ENCODE measurements at places on chromosomes 11 and 22. TPM values are rescaled to one million over a fixed set of nuclear protein-coding genes. Genes with fewer than 3 reads are reported as not detected.

GRCh38 chr11:22879630-22880029, 19.4 kb upstream of the CCDC179 start:
- no peaks in the 10 kb centered on the region for H3K36me3 ChIP-seq
- peak overlapping the region; percentile 62 for H3K27ac ChIP-seq
- DNase-seq = no peak
- H3K27me3 ChIP-seq = no peaks in the 10 kb centered on the region

DNA sequence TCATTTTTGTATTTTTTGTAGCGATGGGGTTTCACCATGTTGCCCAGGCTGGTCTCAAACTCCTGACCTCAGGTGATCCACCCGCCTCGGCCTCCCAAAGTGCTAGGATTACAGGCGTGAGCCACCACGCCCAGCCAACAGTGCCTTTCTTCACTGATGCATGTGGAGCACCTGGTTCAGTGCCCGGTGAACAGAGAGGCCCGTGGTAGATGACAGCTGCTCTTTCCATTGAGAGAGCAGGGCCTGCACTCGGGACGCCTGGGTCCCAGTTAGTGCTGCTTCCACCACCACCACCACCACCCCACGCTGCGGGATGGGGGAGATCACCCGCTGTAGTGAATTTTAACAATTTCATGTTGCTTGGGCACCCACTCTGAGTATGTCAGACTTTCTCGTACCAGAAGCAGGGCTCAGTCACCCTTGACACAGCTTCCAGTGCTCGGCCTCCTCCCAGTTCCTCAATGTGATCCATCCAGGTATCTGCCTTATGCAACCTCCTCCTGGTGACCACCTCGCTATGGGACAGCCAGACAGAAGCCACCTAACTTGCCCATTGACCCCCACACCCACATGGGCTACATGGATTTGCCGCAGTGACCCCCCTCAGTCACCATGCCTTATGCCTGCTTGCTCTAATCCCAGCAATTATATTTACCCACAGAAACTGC, 36.6 kb downstream of the ARRB1 start:
- H3K36me3 ChIP-seq = peaks cover 3% of the 10 kb centered on the region
- no peak overlapping the region for H3K4me3 ChIP-seq
- DNase-seq = no peak
- no peaks in the 10 kb centered on the region for H3K27me3 ChIP-seq
- peaks cover 17% of the 10 kb centered on the region for H3K4me1 ChIP-seq

DNA sequence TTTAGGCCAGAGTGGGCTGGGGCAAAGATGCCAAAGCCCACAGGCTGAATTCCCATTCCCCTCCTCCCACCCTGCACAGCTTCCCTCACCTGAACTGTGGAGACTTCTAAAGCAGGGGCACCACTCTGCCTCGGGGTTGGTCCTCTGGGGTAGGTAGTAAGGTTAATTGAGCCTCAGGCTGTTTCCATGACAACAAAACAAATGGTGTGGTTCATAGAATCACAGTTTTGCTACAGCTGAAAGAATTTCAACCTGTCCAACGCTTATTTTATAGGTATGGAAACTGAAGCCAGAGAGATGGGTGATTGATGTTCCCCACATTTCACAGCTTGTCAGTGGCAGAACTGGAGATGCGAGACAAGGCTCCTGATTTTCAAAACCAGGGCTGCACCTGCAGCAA, 109.5 kb downstream of the SNX19 start:
- H3K4me3 ChIP-seq = no peak overlapping the region
- no peaks in the 10 kb centered on the region for H3K36me3 ChIP-seq
- peaks cover 1% of the 10 kb centered on the region for H3K27me3 ChIP-seq
- H3K4me1 ChIP-seq = peaks cover 26% of the 10 kb centered on the region
- DNase-seq = no peak

GRCh38 chr11:114185436-114185835, 110.8 kb upstream of the NNMT start:
- no peak overlapping the region for H3K4me3 ChIP-seq
- peaks cover 7% of the 10 kb centered on the region for H3K4me1 ChIP-seq
- H3K27ac ChIP-seq = no peak overlapping the region

The SLC22A25 gene
- not detected for total RNA-seq

The TSGA10IP gene
- total RNA-seq = not detected

GRCh38 chr11:134033696-134034491, 35.0 kb upstream of the JAM3 start:
- H3K27me3 ChIP-seq = peaks cover 34% of the 10 kb centered on the region
- peak; percentile 53 for DNase-seq
- H3K36me3 ChIP-seq = no peaks in the 10 kb centered on the region
- H3K4me1 ChIP-seq = peaks cover 51% of the 10 kb centered on the region

The TTC36 gene
- total RNA-seq = 1.1 TPM

The USP28 gene
- 44.1 TPM for total RNA-seq

DNA sequence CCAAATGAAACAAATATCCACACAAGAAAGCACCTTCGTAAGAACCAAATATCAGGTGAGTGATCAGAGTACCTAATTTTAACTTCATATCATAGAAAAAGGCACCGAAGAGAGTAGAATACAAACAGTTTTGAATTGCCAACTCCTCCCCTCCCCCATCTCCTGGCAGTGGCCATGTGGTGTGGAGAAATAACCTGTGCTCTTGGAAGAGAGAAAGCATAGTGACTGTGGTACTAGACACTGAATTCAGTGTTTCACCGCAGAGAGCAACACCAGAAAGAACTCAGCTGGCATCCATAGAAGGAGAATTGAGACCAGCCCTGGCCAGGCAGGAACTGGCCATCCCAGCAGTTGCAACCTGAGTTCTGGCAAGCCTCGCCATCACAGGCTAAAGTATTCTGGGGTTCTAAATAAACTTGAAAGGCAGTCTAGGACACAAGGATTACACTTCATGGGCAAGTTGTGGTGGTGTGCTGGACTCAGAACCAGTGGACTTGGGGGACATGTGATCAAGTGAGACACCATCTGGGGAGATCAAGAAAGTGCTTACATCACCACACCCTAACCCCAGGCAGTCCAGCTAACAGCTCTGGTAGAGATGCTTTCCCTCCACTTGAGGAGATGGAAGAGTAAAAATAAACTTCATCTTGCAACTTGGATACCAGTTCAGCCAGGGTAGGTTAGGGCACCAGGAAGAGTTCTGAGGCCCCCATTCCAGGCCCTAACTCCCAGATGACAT, 1003.2 kb downstream of the NTM start:
- no peak for DNase-seq
- H3K27me3 ChIP-seq = peaks cover 23% of the 10 kb centered on the region
- no peak overlapping the region for H3K4me3 ChIP-seq
- no peaks in the 10 kb centered on the region for H3K36me3 ChIP-seq

GRCh38 chr22:48438800-48439559, 1388.7 kb downstream of the BRD1 start:
- H3K36me3 ChIP-seq = no peaks in the 10 kb centered on the region
- H3K27me3 ChIP-seq = peaks cover 39% of the 10 kb centered on the region
- DNase-seq = no peak
- no peak overlapping the region for H3K4me3 ChIP-seq
- no peaks in the 10 kb centered on the region for H3K4me1 ChIP-seq

DNA sequence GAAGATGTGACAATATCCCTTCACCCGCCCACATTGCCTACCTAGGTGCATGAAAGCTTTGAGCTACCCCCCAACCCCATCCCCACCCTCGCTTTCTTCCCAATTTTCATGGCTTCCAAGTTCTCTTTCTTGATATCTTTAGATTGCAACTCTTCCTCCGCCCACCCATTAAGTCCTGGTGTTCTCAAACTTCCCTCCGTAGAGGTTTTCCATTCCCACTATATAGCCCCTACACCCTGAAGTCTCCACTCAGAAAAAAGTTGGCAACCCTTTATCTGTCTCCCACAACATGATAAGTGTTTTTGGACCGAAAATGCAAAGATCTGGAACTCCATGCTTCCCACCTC, 572 bp downstream of the ZNF70 start:
- H3K4me3 ChIP-seq = peak overlapping the region; percentile 76
- H3K36me3 ChIP-seq = peaks cover 9% of the 10 kb centered on the region
- no peaks in the 10 kb centered on the region for H3K27me3 ChIP-seq

The FGF3 gene
- not detected for total RNA-seq

GRCh38 chr11:69173925-69174581, 18.3 kb downstream of the SMIM38 start:
- no peaks in the 10 kb centered on the region for H3K4me1 ChIP-seq
- peaks cover 3% of the 10 kb centered on the region for H3K27me3 ChIP-seq
- no peak overlapping the region for H3K4me3 ChIP-seq
- H3K36me3 ChIP-seq = no peaks in the 10 kb centered on the region
- DNase-seq = no peak

The UNC93B1 gene
- total RNA-seq = 20.4 TPM

The ARRB1 gene
- total RNA-seq = 16.5 TPM

- no peaks in the 10 kb centered on the region for H3K36me3 ChIP-seq
- peak overlapping the region; percentile 83 for H3K27ac ChIP-seq
- H3K27me3 ChIP-seq = no peaks in the 10 kb centered on the region
- no peak overlapping the region for H3K4me3 ChIP-seq
- H3K4me1 ChIP-seq = peaks cover 26% of the 10 kb centered on the region
Measured at GRCh38 chr11:61071208-61071681, 31.0 kb upstream of the CD5 start.

The PLA2G6 gene
- total RNA-seq = 91.9 TPM

DNA sequence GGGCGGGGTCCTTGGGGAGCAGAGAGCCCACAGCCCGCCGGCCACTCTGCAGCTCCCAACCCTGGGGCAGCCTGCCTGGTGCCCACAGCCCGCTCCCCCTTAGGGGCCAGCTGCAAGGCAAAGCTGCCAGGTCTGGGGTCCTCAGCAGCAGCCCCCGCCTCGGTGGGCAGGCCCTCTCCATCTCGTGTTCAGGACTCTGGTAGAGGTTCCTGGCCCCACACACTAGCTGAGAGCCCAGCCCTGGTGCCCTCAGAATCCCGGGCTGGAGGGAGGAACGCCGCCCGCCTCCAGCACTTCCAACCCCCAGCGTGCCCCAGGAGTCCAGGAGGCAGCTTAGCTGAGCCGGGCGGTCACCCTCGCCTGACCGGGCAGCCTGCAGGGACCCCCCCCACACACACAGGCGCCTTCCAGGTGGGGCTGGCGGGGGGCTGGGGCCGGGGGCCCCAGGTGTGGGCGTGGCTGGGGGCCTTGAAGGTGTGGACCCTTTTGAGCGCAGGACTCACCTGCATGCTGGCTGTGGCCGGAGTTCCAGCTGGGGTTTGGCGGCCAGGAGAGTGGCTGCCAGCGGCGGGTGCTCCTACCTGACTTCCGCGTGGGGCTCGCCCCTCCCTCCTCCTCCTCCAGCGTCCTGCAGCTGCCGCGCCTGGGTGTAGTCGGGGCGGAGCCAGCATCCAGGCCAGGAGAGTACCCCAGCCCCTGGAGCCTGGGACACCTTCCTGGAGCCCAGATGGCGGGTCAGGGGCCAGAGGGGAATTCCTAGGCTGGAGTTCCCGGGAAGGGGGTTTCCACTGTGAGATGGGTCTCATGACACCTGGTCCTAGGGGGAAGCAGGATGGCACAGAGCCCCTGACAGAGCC, at the start of gene ANO9:
Gene ANO9, minus strand, starts transcription at position 594 of the 857 bp plus-strand sequence. Its CDS starts 85 bp downstream, at position 509.
- no peaks in the 10 kb centered on the region for H3K36me3 ChIP-seq
- peaks cover 13% of the 10 kb centered on the region for H3K4me1 ChIP-seq
- DNase-seq = no peak

DNA sequence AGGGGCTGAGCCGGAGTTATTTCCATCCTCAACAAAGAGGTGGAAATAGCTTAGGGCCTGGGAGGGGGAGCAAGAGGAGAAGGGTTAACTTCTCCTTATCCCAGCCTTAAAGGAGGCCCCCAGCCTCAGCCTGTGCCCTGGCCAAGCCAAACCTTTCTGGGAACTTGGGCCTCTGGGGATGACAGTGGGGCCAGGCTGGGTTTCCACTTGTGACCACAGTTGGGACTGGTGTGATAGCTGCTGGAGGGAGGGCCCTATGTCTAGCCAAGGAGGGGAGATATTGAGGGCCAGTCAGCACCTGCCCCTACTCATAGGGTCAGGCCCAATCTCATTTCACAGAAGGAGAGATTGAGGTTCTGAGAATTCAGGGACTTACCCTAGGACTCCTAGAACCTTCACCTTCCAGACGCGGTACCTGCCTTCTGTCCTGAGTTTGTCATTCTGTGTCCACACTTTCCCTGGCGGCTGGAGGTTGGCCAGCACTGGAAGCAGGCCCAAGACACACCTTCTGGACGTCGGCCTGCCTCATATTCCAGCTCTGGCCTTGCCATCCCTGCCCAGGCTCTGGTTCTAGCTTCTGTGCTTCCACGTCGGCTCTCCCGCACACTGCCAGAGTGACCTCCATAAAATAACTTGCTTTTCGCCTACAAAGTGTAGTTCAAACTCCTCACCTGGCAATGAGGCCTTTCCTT, 3.1 kb downstream of the RELT start:
- H3K36me3 ChIP-seq = no peaks in the 10 kb centered on the region
- H3K27me3 ChIP-seq = no peaks in the 10 kb centered on the region
- peaks cover 22% of the 10 kb centered on the region for H3K4me1 ChIP-seq

The CCDC34 gene
- 11.1 TPM for total RNA-seq

- no peak overlapping the region for H3K4me3 ChIP-seq
- peaks cover 2% of the 10 kb centered on the region for H3K4me1 ChIP-seq
- no peak overlapping the region for H3K27ac ChIP-seq
- no peaks in the 10 kb centered on the region for H3K36me3 ChIP-seq
Measured at GRCh38 chr11:79498667-79499066, 57.8 kb upstream of the TENM4 start.

The TUBA8 gene
- 2.5 TPM for total RNA-seq

DNA sequence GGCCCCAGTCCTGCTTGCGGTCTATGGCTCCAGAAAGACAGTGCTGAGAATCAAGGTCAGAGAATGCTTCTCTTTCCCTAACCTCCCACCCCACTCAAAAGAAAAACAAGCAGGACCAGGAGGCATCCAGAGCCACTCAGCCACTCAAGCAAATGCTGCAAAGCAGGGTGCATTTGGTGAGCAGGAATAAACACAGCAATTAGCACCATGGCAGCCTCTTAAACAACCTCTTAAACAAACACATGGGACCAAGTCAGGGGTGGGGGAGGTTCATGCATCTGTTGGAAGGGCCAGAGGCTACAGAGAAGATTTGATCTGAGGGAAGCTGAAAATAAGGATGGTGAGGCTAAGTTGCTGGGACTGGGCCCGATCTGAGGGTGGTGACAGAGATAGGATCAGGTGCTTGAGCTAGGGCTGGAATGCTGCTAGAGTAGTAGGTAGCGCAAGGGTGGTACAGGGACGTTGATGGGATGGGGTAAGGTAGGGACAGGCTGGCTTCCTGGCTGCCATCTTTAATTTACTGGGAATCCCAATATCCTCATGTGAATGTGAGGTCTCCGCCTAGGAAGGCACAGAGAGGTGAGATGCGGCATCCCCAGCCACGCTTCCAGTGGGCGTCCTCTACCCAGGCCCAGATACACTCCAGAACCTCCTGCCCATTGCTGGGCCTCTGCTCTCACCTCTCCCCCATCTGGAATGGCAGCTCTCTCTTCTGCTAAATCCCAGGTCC, 26.6 kb upstream of the LMO1 start:
- no peak overlapping the region for H3K27ac ChIP-seq
- no peak for DNase-seq
- H3K27me3 ChIP-seq = peaks cover 1% of the 10 kb centered on the region
- no peaks in the 10 kb centered on the region for H3K36me3 ChIP-seq
- peaks cover 19% of the 10 kb centered on the region for H3K4me1 ChIP-seq

DNA sequence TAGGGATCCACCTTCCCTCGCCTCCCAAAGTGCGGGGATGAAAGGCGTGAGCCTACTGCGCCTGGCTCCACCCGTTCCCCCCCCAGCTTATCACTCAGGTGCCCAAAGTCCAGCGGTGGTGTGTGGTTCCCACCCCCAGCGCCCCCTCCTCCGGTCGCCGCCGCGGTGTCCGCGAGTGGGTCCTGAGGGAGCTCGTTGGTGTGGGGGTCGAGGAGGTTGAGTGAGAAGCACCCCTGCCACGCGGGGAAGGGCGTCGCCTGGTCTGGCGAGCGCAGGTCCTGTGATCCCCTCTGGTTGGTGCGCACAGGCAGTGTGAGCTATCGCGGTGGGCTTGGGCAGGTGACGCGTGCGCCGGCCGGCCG, 3900.6 kb upstream of the OR11H1 start:
- no peaks in the 10 kb centered on the region for H3K4me1 ChIP-seq
- H3K4me3 ChIP-seq = no peak overlapping the region
- H3K27ac ChIP-seq = no peak overlapping the region
- H3K36me3 ChIP-seq = peaks cover 13% of the 10 kb centered on the region
- no peaks in the 10 kb centered on the region for H3K27me3 ChIP-seq

The COMT gene
- total RNA-seq = 93.5 TPM
